ENCODE measurements at places on chromosomes 11 and 22.
A peak's percentile ranks its signal among the peaks of the same experiment; 100 is the strongest.

GRCh38 chr11:86202013-86202336 lies 42.6 kb upstream of the EED start:
- H3K4me3 ChIP-seq, result peak overlapping the region; percentile 31
- H3K27ac ChIP-seq, result peak overlapping the region; percentile 33
- H3K4me1 ChIP-seq, result peaks cover 11% of the 10 kb centered on the region
- no peak for DNase-seq
- H3K36me3 ChIP-seq, result no peaks in the 10 kb centered on the region

DNA sequence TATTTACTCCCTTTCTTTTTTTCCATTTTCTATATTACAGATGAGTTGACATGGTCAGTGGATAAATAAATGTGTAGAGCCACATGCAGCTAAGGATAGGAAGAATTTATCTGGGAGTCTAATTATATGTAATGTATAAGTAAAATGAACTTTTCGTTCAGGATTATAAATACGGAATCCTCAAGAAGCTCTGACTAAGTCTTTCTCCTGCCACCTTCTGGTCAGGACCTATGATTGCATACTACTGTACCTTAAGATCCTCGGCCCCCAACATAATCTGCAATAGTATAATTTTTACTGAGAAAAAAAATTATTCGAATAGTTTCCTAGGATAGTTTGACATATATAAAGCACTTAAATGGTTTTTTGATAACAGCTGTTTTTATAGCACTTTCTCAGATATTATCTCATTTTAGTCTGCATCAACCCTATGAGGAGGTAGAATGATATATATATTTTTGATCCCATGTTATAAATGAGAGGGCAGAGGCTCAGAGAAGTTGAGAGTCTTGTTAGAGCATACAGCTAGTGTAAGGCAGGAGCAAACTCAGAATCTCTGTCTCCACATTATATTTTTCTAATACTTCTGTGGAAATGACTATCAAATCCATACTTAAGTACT lies 36.1 kb downstream of the CCDC90B start:
- DNase-seq, result no peak
- no peaks in the 10 kb centered on the region for H3K27me3 ChIP-seq
- no peak overlapping the region for H3K4me3 ChIP-seq
- H3K27ac ChIP-seq, result no peak overlapping the region
- no peaks in the 10 kb centered on the region for H3K4me1 ChIP-seq

DNA sequence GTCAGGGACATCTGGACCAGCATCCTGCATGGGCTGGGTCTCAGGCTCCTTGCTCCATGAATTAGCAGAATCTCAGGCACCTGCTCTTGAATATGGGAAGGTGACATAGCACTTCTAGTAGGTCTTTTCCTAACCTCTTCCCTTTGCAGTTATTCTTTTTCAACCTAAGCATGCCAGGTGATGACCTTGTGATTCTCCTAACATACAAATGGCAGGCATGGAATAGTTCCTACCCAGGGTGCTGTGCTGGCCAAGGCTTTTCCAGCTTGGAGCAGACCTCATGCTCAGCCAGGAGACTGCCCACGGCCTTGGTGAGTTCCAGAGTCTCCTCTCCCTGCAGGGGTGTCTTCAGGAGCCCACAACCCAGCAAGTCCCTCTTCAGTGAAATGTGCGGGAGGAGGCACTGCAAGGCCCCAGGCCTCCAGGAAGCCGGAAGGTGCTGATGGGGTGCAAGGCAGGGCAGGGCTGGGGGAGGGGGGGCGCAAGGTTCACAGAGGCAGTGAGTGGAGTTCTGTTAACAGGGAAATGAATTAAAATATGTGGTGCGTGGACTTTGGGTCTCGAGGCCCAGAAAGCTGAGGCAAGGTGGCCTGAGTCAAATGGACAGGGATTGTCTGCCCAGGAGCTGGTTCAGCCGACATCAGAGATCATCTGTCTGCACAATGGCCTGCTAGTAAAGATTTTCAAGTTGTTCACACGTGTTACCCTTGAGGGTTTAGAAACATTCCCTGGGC lies 75.9 kb upstream of the SEPTIN5 start:
- no peaks in the 10 kb centered on the region for H3K4me1 ChIP-seq
- no peak overlapping the region for H3K4me3 ChIP-seq
- no peaks in the 10 kb centered on the region for H3K36me3 ChIP-seq
- no peak for DNase-seq
- no peak overlapping the region for H3K27ac ChIP-seq
- H3K27me3 ChIP-seq, result no peaks in the 10 kb centered on the region

DNA sequence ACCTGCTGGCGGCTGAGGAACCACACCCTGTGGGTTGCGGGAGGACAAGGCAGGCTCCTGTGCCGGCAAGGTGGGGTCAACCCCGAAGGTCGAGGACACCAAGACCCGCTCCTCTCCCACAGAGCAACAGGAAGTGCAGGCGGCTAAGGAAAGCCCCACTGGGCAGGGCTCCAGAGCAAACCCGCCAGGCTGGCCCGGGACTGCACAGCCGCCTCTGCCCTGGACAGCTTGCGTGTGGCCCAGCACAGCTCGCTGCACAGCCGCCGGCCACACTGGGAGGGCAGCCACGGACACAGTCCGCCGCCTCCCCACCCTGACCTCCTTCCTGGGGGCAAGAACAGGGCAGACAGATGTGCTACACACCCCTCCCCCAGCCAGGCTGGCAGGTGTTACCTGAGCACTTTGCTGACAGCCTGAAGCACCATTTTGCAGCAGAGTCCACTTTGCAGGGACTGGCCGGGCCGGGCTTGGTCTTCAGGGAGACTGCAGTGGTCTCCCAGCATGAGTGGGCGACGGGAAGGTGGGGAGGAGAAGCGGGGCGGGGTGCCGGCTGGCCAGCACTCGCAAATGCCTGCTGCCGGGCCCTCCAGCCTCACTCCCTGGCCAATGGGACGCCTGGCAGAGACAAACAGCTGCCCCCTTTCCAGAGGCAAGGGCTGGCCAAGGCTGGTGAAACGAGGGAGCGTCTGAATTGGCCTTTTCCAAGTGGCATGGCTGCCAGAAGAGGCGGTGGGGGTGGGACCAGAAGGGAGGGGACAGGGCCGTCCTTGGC lies at the start of gene MOB2:
Gene MOB2 (minus strand): TSS at position 726 of the 772 bp plus-strand sequence. CDS start 223 bp downstream, at position 503.
- H3K27ac ChIP-seq, result no peak within 1 kb of the TSS
- no peaks in the 10 kb centered on the region for H3K4me1 ChIP-seq
- no peak for DNase-seq
- H3K4me3 ChIP-seq, result no peak within 1 kb of the TSS
